ENCODE measurements at places on chromosomes 7 and 10.

DNA sequence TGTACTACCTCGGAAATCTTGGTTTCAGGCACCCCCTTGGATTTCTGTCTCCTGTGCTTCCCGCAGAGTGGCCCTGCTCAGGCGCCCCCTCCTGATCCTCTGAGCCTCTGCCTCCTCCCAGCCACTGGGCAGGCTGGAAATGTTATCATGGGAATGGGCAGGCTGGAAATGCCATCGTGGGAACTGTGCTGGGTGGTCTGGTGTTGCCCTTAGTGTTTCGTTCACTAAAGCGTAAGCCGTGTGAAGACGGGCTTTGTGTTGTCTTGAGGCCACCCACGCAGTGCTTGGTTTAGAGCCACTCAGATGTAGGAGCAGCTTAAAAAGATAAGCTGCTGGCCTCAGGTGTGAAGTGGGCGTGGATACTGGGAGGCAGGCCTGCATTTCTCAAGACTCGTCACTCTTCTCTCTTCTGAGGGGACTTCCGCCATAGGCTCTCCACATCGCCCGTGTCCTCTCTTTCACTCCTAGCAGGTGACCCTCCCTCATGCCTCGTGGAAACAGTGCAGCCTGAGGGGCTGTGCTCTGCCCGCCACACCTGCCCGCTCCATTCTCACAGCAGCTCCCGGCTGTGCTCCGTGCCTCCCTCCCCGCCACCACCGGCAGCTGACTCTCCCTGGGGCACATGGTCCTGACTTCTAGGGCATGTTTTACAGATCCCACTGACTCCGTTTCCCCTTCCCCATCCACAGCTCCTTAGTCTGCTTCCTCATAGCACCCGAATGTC is 28.5 kb downstream of the PPP2R2D start:
- DNase-seq, result no peak

- no peak for DNase-seq
Observed at GRCh38 chr10:18400906-18401245, 250.5 kb downstream of the NSUN6 start.

GRCh38 chr10:70805619-70806215 is 10.0 kb upstream of the SGPL1 start:
- no peak for DNase-seq

- no peak for DNase-seq
Observed at GRCh38 chr10:95444792-95445191, 116.4 kb downstream of the SORBS1 start.

DNA sequence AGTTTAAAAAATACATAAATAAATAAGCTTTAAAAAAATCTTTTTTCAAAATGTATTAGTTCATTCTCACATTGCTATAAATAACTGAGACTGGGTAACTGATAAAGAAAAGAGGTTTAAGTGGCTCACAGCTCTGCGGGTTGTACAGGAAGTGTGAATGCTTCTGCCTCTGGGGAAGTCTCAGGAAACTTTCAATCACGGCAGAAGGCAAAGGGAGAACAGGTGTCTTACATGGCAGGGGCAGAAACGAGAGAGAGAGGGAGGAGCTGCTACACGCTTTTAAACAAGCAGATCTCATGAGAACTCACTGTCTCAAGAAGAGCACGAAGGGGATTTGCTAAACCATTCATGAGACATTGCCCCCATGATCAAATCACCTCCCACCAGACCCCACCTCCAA is 114.6 kb downstream of the DNAJC1 start:
- DNase-seq, result no peak

DNA sequence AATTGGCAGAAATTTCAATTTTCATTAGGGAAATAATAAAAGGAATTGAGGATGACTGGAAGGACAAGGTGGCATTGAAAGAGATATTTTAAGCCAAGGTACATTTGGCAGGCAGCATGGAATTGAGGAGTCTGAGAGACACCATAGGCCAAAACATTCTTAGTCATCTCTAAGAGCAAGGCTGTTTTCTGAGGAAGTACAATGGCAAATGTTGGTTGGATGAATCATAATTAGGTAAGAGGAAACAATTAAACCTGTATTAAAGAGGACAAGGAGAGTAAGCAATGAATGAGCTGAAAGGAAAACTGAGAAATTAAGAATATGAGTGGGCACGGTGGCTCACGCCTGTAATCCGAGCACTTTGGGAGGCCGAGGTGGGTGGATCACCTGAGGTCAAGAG is 86.3 kb downstream of the MRPL32 start:
- no peak for DNase-seq

DNA sequence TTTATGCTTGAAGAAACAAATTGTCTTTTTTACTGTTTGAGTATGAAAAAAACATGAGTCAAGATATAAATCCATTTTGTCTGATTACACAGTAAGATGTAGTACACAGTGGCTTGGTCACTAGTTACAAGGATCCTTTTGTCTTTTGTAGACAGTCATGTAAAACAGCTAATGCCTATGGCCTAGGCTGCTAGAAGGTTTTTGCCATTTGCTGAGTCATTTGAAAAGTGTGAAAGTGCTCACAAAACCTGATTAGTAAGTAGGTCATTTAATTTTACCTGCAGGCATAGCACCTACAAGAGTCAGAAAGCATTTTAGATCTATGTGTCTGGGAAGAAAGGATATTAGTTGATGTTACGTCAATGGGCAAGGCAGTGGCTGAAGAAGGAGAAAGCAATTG is 819.4 kb downstream of the MAGI2 start:
- no peak for DNase-seq

DNA sequence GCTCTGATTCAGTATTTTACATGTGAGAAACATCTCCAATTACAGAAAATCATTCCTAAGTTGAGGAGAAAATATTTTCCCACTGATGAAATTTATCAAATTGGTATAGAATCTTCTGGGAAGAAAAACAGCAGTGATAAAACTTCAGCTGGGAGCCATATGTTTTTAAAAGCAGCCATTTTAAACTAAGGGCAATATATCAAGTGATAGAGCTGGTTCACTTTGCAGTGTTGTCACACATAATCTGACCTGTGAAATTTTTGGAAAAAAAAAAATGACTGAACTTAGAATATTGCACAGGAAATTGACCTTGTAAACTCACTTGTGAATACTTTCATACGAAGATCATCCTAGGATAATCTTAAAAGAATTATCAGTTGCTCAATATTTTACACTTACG is 10.5 kb upstream of the EZH2 start:
- DNase-seq, result no peak

DNA sequence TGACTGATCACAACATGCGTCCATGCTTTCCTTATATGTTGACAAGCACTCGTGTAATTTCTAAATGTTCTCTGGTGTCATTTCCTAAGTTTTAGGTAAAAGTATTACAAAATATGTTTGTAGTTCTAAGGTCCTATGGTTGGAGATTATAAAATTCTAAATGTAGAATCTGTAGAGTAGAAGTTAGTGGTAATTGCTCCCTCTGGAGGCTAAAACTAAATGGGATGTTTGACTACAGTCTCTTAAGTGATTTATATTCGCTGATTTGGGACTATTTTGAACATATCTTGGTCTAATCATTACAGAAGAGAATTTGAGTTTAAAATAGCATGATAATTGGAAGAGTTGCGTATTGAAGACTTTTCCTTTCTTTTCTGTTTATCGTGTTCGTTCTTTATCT is 74.1 kb downstream of the ZMYND11 start:
- no peak for DNase-seq

- DNase-seq, result no peak
Observed at GRCh38 chr7:911791-912480, 35.6 kb downstream of the GET4 start.

- DNase-seq, result no peak
Observed at GRCh38 chr10:98367604-98368451, 47.2 kb downstream of the PYROXD2 start.

DNA sequence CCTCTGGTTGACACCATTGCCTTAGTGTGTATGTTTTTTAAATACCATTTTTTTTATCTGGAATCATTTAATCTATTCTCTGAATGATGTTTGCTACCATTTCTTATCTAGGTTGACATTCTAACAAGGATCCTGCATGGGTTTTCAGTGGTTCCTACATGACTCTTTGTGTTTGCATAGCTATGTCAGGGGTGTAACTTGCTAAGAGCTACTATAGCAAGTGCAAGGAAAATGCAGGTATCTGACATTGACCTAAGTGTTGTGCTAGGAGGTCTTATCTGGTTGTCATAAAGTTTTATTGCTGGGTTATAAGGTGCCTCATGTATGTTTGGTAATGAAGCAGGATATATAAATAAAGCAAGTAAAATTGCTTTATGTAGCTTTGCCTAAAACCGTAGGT is 183.2 kb downstream of the PLXDC2 start:
- DNase-seq, result no peak

DNA sequence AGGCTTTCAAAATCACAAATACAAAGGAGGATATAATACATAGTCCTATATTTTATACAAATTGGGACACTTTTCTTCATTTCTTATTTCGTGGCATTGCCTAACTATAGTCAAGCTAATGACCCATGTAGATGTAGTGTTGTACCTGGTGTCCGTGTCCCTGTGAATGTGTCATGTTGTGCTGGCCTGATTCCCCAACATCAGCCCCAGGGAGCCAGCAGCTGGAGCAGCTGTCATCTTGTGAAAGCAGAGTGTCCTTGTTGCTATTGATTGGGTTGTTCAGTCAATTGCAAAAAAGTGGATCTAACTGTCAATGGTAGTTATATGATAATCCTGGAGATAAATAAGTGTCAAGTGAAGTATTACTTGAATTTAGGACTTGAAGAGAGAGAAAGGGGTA is 86.3 kb downstream of the KAT6B start:
- no peak for DNase-seq

DNA sequence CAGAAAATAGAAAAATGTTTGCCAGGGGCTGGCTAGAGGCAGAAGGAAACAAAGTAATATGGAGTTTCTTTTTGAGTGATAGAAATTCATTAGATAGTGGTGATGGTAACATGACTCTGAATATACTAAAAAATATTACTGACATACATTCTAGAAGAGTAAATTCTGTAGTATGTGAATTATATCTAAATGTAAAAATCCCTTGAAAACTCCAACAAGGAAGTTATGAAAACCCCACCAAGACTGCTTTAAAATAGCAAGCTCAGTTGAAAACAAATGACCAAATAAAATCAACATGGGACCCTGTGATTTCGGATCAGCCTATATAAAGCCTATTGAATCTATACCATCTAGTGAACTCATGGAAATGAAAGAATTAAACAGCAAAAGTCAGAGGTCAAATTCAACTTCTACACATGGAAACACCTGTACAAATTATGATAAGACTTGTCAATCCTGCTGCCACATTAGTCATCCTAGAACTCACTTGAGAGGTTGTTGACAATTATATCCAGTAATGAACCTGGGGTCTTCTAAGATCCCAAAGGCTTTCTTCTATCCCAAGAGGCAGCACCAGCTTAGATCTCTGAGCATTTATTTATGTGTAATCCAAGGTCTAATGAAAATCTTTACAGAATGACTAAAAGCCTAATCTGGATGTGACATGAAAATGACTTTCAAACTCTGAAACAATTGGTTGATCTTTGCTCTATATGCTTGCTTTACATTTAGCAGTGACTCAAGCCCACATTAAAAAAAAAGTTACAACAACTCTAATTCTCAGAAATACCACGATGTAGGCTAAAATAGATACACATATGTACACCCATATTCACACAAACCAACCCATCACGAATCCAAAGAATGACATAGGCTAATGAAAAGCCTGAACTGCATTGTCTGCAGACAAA is 59.3 kb downstream of the OSBPL3 start:
- no peak for DNase-seq

DNA sequence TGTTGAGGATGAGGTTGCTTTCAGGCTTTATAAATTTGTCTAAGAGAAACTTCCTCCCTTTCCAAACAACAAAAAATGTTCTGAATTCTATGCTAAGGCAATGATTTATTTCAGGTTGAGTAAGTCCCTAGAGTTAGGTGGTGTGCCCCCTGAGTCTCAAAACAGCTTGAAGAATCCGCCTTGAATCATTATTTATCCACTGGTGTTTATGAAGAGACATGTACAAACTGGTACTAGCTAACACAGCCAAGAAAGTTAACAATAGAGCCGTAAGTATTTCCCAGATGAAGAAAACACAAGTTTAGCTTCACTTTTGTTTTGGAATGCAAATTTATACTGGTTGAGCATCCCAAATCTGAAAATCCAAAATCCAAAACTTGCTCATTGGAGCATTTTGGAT is 66.2 kb upstream of the SRPK2 start:
- no peak for DNase-seq

DNA sequence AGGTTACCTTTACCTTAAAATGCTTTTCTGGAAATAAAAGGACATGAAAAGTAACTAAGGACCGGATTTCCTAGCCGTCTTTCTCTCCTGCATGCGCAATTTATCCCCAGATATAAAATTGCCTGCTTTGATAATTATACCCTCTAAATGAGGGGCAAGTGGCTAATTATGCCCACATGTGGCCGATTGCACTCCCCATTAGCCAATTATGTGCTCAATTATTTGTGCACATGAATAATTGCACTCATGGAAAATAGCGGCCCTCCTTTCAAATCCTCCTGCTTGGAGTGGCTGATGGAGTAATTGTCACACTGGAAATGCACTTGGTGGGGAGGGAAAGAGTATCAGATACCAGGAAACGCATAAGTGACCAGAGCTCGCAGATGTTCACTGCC is 66.4 kb upstream of the ATRNL1 start:
- DNase-seq, result no peak

GRCh38 chr10:65660006-65660405 is 1265.8 kb upstream of the LRRTM3 start:
- no peak for DNase-seq

DNA sequence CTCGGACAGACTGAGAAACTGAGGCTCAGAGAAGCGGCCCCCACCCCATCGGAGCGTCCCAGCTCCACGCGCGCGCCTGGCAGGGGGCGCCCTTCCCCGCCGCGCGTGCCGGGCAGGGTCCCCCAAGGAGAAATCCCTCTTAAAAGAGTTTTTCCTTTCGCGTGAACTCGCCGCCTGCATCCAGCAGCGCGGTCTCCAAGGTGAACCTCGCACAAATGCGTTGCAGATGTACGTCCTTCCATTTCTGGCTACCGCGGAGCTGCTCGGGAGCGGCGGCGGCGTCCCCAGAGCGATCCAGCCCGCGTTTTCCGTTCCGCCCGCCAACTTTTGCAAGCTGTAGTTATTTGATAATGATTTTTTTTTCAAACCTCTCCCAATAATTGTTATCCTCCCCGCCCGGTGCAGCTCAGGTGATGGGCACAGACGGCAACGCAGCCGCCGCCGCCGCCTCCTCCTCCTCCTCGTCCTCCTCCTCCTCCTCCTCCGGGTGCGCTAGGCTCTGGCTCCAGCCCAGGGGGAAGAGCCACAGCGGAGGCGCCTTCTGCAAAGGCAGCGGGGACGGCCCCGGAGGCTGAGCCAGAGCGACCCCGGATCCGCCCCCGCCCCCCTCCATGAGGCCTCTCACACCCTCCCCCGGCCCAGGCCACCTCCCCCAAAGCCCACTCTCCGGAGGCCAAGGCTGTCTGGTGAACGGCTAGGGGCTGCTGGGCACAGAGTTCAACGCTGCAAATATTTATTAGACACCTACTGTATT is 74.0 kb upstream of the CUX1 start:
- peak; percentile 90 for DNase-seq

GRCh38 chr7:2688409-2689342 is 674 bp downstream of the AMZ1 start:
- no peak for DNase-seq

DNA sequence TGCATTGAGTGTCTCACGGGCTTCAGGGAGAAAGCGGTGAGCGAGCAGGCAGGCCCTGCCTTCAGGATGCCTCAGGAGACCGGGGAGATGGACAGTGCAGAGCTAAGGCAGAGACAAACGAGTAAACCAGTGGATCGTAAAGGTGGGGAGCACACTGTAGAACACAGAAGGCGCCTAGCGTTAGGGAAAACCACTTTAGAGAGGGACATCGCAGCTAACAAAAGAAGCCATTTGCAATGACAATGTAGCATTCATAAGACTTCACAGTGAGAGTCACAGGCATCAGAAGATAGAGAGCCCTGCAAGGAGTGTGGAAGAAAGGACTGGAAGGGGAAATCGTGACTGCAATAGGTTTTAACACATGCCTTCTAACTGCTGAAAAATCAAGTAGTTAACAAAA is 54.9 kb upstream of the TMEM273 start:
- no peak for DNase-seq
